Stimulated activated CD4-positive, alpha-beta T cell treated with anti-CD3 and anti-CD28 coated beads, Interleukin-12 subunit alpha, Interleukin-12 subunit beta, amount 100 ng/mL, for 4 hours (primary cell): ENCODE measurements at places on chromosomes 3 and 15.

DNA sequence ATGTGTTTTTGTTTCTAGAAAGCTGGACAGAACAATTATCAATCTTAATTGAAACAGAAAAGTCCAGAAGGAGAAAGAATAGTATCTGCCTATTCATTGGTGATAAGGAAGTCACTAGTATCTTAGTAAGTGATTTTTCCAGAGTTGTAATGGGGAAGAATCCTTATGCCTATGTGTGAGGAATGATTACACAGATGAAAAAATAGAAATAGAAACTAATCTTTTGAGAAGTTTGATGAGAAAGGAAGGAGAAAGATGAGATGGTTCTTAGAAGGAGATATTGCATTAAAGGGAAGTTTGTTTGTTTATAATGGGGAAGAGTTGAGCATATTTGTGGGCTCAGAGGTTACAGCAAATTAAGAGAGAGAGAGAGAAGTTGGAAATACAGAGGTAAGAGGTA, 42.7 kb upstream of the CBLB start:
- DNase-seq = no peak

- DNase-seq = no peak
Measured at GRCh38 chr3:129618901-129619671, 12.6 kb upstream of the PLXND1 start.

- DNase-seq = no peak
Measured at GRCh38 chr15:83053151-83053550, 13.9 kb downstream of the BTBD1 start.

GRCh38 chr15:51708013-51708412, 26.7 kb downstream of the SCG3 start:
- no peak for DNase-seq

- DNase-seq = no peak
Measured at GRCh38 chr3:132248490-132248889, 68.7 kb upstream of the ACP3 start.

DNA sequence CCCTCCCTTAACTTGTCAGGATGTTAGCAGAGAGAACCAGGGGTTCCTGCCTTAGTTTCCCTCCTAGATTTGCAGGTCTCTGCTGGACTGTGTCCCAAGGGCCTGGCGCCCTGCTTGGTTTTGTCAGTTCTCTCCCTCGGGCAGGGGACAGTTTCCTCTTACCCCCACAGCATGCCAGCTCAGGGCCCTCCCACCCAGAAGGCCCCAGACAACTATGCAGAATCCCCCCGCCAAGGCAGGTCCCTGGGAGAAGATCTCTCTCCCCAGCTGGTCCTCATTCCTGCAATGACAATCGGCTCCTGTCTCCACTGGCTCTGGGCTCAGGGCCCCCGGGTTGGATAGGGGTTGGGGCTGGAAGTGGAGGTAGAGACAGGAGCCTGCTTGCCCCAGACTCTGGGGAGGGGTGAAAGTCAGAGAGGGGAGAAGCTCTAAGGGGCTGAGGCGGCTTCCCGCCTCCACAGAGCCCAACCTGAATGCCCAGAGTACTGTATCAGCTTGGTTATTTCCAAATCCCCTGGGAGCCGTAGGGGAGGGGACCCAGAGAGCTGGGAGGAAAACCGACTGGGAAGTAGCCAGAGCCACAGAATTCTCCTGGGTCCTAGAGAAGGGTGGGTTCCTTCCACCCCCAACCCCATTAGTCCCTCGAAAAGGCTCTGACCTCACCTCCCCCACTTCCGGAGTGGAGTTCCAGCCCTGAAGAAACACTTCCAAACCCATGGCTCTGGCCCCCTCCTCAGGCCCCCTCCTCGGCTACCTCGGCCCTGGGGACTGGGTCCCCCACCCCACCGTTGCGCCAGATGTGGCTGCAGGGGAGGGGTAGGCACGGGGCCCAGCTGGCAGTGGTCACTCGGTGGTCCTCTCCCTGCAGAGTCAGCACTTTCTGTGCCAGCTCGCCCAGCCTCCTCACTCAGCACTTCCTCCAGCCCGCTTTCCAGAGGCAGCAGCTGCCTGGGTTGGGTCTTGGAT, 3.8 kb upstream of the LOXL1 start:
- DNase-seq = no peak
